ENCODE measurements at places on chromosomes 6 and 20.

GRCh38 chr6:108845145-108845544, 3.1 kb upstream of the ARMC2 start:
- DNase-seq: no peak

- no peak for DNase-seq
Observed at GRCh38 chr6:30913721-30914075, 340 bp upstream of the VARS2 start.

DNA sequence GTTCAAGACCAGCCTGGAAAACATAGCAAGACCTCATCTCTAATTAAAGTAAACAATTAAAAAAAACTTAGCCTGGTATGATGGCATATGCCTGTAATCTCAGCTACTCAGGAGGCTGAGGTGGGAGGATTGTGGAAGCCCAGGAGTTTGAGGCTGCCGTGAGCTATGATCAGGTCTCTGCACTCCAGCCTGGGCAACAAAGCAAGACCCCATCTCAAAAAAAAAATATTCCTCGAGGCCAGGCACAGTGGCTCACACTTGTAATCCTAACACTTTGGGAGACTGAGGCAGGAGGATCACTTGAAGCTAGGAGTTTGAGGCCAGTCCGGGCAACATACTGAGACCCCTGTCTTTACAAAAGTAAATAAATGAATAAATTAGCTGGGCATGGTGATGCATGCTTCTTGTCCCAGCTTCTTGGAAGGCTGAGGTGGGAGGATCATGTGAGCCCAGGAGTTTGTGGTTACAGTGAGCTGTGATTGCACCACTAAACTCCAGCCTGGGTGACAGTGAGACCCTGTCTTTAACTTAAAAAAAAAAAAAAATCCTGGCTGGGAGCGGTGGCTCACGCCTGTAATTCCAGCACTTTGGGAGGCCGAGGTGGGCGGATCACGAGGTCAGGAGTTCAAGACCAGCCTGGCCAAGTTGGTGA, 9.3 kb upstream of the C2 start:
- DNase-seq: no peak

GRCh38 chr6:37306624-37307222, 47.1 kb upstream of the RNF8 start:
- DNase-seq: no peak

GRCh38 chr6:81340946-81341345, 411.5 kb downstream of the TENT5A start:
- no peak for DNase-seq

All from hematopoietic multipotent progenitor cell treated with erythropoietin and hydrocortisone succinate and interleukin-3 and kit ligand, for 4 days (in vitro differentiated cells).